Stimulated activated CD8-positive, alpha-beta memory T cell treated with anti-CD3 and anti-CD28 coated beads, Interleukin-7, amount 100 ng/mL, for 48 hours (primary cell): ENCODE measurements at places on chromosomes 7 and 10.

GRCh38 chr7:43076189-43076605, 36.2 kb upstream of the HECW1 start:
- no peak for DNase-seq

GRCh38 chr7:15228831-15229230, 326.3 kb upstream of the DGKB start:
- DNase-seq = no peak

GRCh38 chr7:100166317-100166940, 2.0 kb downstream of the GAL3ST4 start:
- no peak for DNase-seq

DNA sequence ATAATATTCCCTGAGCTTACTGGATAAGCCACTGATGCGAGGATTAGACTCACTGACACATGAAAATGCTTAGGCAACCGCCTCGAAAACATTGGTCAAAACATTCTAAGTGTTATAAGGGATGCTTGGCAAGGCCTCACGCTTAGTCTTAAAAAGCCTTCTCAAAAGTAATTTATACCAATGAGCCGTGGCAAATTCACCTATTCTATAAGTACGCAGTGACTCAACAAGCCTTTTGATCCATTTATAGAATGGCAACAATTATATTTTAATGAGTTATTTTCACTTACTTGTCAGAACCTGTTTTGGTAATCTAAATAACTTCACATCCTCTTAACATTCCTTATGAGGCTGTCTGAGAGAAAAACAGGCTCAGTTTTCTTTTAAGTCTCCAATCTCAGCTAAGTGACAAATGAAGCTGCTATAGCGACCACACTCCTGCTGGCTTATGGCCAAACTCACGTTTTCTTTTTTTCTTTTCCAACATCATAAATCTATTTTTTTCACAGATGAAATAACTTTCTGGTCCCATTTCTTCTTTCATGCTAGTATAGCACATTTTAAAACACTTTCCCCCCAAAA, 121.2 kb upstream of the AFAP1L2 start:
- no peak for DNase-seq

DNA sequence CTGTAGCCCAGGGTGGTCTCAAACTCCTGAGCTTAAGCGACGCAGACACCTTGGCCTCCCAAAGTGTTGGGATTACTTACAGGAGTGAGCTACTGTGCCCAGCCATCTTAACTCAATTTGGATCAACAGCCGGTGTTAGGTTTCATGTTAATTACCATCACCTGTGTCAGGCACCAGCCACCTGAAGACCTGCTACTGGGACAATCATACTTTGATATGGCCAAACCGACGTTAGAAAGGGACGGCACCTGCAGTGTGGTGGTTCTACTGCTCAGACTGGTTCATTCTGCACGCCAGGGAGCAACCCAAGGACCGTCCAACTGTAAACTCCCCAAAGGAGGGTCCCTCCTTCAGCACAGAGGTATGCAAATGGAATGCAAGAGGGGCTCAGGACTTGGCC, 74.2 kb upstream of the CYTH3 start:
- DNase-seq = no peak

DNA sequence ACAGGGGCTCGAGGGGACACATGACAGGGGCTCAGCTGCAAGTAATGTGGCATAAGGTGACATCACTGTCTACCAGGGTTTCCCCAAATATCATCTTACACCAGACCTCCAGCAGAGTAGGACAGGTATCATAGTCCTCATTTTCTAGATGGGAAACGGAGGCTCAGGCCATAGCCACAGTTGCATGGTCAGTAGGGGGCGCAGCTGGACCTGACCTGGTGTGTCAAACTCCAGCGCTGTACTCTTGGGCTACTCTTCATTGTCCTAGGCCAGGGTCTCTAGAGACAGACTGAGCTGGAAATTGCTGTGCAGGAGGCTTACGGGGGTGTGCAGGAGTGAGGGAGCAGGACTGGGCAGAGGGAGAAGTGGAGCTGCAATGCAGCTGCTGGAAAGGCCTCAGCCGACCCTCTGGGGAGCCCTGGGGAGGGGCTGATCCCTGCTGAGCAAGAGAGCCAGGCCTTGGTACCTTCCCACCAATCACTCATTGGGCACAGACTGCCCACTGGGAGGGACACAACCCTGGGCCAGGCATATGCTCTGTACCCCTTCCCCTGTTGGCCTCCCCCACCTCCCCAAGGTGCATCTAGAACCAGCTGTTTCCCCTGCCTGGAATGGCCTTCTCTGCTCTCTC, 89.9 kb downstream of the CDH23 start:
- peak; percentile 23 for DNase-seq

- no peak for DNase-seq
Observed at GRCh38 chr7:11831736-11832495, at the start of gene THSD7A. TSS of gene THSD7A (minus strand) at chr7:11832198. CDS start at chr7:11831946, 252 bp downstream.

GRCh38 chr7:48017674-48018073, 11.2 kb downstream of the SUN3 start:
- no peak for DNase-seq

GRCh38 chr10:48361176-48361575, 54.7 kb downstream of the MAPK8 start:
- no peak for DNase-seq

DNA sequence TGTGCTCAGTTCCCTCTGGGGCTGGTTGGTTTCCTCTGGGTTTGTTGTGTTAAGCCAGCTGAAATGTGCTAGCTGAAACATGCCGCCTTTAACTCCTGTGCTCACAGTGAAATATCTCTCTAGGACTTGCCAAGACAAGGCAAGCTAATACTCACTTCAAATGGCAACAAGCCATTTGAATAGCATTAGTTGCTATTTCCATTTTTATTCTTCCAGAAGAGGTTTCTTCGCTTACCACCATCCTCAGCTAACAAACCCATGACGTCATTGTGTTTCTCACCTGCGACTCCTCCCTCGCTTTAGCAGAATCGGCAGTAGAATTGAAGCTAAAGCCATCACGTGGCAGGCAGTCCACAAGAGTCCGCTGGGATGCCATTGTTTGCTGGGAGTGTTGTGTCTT, 61.3 kb downstream of the ZNF22 start:
- no peak for DNase-seq

DNA sequence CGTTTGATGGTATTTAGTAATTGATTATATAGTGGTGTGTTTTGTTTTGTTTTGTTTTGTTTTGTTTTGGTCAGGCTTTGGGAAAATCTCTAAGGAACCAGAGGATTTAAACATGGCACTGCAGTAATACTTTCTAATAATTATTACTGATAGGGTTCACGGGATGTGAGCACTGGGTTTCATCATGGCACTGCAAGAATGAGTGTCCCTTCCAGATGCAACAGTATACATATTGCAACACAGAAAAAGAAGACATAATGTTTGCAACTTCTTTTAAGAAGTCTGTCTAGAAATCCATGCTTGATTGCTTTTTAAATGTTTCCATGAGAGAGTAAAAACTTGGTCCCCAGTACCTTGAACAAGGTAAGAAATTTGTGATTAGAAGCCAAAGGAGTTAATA, 2.2 kb upstream of the CDCA7L start:
- no peak for DNase-seq

- DNase-seq = no peak
Observed at GRCh38 chr7:4123346-4123745, 558.7 kb upstream of the FOXK1 start.

GRCh38 chr10:124105594-124105993, 12.2 kb upstream of the CHST15 start:
- no peak for DNase-seq

DNA sequence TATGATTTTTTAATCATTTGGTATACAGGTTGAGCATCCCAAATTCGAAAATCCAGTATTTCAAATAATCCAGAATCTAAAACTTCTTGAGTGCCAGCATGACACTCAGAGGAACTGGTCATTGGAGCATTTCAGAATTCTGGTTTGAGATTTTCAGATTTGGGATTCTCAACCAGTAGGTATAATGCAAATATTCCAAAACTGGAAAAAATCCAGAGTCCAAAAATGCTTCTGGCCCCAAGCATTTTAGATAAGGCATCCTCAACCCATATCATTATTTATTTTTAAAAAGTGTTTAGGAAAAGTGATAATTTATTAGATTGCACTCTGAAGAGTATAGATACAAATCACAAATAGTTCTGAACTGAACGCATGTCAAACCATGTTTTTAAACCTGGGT, 120.7 kb downstream of the VPS50 start:
- no peak for DNase-seq

GRCh38 chr7:99112097-99112496, 31.8 kb downstream of the SMURF1 start:
- DNase-seq = no peak

DNA sequence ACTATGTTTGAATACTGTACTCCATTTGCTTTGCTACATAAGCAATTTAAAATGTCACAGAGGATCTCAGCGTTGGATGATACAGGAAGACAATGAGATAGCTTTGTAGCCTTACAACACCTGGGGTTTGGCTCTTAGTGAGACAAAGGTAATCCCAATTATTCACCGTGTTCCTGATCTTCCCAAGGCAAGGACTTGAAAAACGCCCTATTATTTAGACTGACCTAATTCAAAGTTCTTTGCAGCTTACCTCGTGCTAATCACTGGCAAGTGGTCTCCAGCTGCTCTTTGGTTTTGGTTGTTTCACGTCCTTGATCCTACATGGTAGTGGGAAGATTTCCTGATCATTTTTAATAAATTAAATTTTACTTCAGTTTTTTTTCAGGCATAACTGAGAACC, 23.0 kb upstream of the C7orf33 start:
- DNase-seq = no peak
